A172 (cell line): ENCODE measurements at places on chromosomes 13 and 19. TPM values are rescaled to one million over a fixed set of nuclear protein-coding genes. Genes with fewer than 3 reads are reported as not detected.

GRCh38 chr13:29369060-29369743 lies 226.3 kb downstream of the SLC7A1 start:
- DNase-seq, result peak; percentile 21

The ZNF57 gene
- 7.2 and 9.2 TPM in 2 replicates for total RNA-seq

GRCh38 chr13:107104631-107105030 lies 536.7 kb upstream of the ARGLU1 start:
- DNase-seq, result no peak

DNA sequence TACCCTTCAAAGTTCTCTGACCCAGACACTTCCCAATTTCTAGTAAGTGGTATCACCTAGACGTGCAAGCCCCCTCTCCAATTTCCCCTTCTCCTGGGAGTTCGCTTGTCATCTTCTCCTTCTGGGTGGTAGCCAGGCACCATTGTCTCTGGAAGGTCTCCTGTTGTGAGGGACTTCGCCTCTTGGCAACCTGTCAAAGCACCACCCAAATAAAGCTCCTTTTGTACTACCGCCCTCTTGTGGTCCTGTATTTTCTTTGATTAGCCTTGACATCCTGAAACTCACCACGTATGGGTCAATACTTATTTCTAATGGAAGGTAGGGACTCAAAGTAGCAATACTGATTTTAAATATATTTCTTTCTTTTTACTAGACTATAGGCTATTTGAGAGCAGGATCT lies 8.2 kb downstream of the GPC5 start:
- peak; percentile 22 for DNase-seq

DNA sequence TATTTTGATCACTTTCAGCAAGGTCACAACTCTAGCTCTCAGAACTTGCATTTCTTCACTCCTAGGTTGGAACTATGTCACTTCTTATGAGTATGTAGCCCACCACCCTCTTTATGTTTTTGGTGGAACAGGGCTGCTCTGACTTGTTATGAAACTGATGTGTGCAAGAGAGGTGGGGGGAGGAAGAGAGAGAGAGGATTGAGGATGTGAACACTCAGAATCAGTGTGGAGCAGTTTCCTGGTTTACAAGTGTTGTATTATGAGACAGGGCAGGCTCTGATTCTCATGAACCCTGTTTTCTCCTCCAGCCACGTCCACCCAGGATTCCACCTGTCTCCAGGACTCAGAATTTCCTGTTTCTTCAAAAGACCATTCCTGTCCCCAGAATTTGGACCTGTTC lies 16.1 kb downstream of the ZNF317 start:
- DNase-seq, result no peak

The NECTIN2 gene
- total RNA-seq, result 55.0 and 63.4 TPM in 2 replicates

The GRK1 gene
- total RNA-seq, result not detected in 2 replicates

DNA sequence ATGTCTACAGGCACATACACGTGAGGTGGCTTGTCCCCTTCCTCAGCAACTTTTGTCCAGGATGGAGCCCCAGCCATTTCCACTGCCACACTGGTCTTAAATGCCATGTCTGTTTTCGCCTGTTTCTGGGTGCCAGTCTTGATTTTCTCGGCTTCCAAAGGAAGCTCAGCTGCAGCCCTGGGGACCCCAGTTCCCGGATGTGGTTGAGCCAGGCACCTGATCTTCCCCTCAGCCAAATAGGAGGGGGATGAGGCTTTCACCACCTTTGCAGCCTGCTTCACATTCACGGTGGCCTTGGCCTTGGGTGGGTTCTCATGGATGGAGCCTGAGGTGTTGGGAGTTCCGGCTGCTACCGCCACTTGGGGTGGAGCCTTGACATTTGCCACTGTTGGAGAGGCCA lies 8.7 kb downstream of the IQCN start:
- DNase-seq, result no peak

The CGB1 gene
- total RNA-seq, result not detected in 2 replicates

- DNase-seq, result peak; percentile 61
These were observed 49.4 kb downstream of the SACS start for GRCh38 chr13:23384111-23384510.
